EH (cell line): ENCODE measurements at places on chromosomes 3 and 15.

DNA sequence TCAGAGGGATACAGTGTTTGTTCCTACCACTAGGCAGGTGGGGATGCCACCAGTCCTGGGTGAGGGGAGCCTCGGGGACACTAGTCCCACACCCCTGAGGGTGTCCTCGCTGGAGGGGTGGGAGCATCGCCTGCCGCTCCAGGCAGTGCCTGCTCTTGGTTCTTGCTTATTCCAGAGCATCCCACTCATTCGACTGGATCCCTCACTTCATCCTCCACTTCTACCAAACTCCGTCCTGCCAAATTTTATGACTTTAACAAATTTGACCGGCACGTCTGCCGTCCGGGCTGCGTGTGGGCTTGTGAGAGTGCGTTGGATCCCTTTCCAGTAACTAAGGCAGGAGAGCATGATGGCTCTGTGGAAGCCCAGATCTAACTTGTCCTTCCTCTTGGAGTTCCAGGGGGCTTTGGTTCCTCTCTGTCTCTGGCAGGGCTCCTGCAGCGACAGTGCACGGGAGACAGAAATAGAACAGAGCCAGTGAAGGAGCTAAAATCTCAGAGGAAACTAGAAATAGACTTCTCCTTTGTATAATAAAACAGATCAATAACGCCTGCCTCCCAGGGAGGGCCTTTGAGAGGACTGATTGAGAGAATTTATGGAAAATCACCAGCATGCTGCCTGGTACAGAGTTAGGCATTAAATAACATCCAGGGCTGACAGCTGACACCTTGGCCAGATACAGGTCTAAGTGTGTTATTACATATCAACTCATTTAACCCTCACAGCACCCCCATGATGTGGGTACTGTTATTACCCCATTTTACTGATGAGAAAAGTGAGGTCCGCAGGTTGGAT is 34.5 kb downstream of the MGLL start:
- DNase-seq: no peak

GRCh38 chr3:93969443-93969842 is 4.3 kb downstream of the PROS1 start:
- DNase-seq: peak; percentile 63

GRCh38 chr3:67620869-67621268 is 33.5 kb downstream of the SUCLG2 start:
- no peak for DNase-seq

DNA sequence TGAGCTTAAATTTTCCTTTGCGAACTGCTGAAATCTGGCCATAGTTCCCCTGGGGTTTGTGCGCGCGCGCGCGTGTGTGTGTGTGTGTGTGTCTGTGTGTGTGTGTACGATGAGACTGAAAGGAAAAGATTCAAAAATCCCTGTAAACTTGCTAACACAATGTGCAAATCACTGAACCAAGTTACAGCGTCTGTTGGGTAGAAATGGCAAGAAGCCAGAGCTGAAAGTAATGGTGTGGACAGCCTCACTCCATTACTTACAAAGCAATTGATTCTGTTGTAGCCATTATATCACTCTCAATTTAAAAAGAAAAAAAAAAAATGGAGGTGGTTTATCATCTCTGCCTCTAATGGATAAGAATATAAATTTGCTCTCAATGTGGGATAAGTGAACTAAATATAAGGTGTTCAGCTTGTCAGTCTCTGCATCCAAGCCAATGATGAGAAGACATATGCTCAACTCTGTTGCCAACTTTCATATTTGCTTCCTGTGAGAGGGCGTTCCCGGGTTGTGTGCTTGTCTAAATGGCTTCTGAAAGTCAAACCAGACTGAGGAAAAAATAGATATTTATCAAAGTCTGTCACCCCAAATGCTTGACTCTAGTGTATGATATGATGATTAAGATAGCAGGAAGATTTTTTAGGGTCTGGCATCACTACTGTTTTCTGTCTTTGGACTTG is 422.2 kb downstream of the ZNF385D start:
- DNase-seq: no peak

GRCh38 chr15:47766406-47766805 is 49.1 kb downstream of the SEMA6D start:
- no peak for DNase-seq

DNA sequence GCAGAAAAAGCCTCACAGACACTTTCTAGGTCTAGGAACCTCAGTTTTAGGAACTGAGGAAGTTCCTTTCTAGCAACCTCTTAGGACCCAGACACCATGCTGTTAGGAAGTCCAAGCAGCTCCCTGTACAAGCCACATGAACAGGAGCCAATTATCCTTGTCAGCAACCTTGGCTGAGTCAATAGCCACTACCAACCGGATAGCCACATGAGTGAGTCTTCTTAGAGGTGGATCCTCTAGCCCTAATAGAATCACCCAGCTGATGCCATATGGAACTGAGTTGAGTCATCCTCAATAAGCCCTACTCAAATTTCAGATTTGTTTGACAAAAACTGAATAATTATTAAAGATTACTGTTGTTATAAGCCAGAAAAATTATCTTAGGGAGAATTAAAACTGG is 256.2 kb downstream of the NLGN1 start:
- DNase-seq: no peak
